ENCODE measurements at places on chromosomes 16 and 17.

DNA sequence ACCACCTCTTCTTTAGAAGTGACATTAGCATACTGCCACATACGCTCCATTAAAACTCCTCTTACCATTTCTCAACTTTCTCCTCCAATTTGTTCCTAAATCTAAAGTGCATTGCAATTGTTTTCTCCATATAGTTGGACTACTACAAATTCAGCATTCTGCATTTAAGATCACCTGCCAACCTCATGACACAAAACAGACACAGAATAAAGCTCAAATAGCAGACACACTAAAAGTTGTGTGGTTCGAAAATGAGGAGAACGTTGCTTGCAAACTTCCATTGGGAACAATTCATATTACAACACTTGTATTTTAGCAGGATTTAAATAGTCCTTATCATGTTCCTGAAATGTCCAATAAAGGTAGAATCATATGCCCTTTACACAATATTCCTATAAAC is 14.5 kb downstream of the ARHGAP17 start:
- DNase-seq: no peak

GRCh38 chr16:12210258-12210880 is 233.8 kb downstream of the SNX29 start:
- no peak for DNase-seq

DNA sequence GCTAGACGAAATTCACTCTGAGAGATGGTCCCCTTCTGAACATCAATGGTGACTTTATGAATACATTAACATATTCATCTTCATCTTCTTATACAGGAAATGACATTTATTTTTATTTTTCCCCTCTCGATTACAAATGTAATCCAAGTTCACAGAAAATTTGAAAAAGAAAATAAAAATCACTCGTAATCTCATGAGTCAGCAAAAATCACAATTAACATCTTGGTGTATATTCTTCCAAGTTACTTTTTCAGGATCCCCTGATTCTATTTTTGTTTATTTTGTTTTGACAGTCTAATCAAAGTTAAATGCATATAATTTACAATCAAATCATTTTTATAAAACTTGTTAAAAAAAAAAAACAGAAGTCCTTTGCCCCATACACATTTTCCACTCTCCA is 27.6 kb downstream of the C16orf87 start:
- no peak for DNase-seq

GRCh38 chr16:77457046-77457445 is 22.2 kb upstream of the ADAMTS18 start:
- DNase-seq: peak; percentile 49

DNA sequence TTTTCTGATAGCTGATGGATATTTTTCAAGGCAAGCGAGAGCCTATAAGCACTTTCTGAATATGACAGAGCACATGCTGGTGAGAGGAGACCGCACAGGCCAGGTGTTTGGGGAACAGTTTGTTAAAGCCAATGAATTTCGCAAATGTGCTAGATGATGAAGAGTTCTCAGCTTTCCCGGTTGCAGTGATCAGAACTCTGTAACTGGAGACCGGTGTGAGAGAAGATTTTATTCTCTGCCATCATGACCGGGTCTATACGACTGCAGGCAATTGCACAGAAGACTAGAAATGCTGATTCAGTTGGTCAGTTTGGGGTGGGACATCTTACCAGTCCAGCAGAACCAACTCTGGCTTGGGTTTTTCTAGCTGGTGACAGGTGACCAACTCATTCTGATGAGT is 25.4 kb downstream of the SMTNL2 start:
- no peak for DNase-seq

GRCh38 chr17:9811537-9811936 is 10.3 kb downstream of the GSG1L2 start:
- DNase-seq: no peak

DNA sequence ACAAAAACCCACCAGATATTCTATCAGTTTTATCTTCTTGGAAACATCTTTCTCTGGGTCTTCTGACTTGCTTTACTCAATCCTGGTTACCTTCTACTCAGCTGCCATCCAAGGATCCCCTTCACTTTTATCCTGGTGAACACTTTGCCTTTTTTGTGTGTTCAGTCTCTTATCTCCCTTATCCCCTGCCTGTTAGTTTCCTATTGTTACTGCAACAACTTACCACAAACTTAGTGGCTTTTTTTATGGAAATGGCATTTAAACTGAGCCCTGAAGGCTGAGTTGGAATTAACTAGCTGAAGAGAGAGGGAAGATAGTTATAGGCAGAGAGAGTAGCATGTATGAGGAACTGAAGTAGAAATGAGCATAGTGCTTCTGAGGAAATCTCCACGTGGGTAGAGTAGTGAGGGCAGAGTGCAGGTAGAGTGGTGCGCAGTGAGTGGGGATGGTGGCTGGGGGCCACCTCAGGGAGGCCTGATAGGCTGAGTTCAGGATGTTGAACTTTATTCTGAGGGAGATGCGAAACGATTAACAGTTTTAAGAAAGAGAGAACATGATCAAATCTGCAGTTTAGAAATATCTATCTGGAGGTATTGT is 26.3 kb downstream of the TANGO6 start:
- no peak for DNase-seq

DNA sequence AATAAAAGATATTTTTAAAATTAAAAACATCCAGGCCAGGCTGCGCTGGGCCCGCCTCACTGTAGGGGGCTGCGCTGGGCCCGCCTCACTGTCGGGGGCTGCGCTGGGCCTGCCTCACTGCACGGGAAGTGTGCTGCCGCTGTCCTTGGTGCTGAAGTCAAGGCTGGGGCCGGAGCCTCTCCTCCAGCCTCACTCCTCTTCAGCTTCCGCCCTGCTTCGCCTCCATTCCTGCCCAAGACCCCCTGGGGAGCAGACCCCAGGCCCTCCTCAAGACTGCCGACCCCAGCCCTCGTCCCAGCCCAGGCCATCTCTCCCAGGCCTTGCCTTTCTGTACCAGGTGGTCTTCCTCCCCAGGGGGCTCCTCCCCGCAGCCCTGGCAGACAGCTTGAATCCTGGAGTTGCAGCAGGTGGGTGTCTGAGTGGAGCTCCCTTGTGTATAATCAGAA is 26.2 kb downstream of the ENDOV start:
- DNase-seq: peak; percentile 97

DNA sequence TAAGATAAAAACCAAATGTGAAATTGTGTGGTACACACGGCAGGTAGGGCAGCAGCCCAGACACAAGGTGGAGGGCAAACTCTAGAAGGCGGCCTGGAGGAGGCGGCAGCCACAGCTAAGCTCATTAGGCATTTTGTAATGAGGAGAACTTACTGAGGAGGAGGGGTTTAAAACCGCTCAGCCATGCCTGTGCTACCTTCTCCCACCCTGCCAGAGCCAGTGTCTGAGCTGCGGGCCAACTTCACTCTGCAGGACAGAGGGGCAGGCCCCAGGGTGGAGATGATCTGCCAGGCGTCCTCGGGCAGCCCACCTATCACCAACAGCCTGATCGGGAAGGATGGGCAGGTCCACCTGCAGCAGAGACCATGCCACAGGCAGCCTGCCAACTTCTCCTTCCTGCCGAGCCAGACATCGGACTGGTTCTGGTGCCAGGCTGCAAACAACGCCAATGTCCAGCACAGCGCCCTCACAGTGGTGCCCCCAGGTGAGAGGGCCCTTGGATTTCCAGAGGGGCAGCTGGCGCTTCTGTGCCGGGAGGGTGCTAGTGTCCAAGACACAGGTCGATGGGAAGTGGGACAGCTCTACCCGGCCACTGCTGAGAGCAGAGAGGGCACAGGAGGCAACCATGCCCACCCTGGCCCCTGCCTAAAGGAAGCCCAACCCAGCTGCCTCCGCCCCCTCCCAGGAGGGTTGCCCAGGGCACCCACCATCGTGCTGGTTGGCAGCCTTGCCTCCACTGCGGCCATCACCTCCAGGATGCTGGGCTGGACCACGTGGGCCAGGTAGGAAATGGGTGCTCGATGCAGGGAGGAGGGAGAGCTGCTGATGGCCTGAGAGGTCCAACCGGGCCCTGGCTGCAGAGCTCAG is 4.3 kb upstream of the SYNGR2 start:
- DNase-seq: no peak

- no peak for DNase-seq
Observed at GRCh38 chr16:11177578-11178160, 78.3 kb downstream of the SOCS1 start.

GRCh38 chr16:17574256-17574655 is 103.5 kb upstream of the XYLT1 start:
- no peak for DNase-seq

DNA sequence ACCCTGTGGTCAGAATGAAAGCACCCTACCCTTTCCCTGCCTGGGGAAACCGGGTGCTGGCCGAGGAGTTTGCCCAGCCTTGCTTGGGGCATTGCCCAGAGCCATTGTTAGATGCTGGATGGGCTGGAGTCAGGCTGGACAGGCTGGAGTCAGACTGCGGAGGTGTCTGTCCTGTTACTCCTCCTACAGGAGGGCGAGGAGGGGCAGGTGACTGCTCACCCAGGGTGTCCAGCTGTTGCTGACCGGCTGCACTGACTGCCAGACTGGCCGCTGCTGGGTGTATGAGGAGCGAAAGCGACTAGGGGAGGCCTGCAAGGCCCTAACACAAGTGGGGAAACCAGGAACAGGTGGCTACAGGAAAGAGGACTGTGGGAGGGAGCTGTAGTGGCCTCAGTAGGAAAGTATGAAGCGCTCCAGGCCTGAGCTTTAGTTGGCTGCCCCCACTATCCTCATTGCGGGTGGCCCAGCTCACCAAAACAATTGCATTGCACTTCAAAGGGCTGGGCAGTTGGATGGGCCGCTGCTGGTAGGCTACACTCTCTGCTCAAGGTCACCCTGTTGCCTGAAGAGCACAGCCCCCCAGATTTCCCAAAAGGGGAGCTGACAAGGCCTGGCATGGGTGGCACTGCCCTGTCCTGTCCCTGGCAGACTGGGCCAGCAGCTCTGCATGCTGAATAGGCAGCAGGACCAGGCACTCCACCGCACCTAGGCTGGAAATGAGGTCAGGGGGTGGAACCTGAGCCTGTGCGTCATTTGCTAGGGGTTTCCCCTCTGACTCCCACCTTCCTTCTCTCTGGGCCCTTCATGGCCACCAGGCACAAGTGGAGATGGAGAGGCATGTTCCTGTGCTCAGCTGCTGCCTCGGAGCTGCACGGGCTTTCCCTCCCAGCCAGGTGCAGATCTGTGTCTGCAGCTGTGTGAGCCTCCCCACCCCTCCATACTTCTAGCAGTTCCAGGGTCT is 18.4 kb downstream of the LDHD start:
- no peak for DNase-seq

- DNase-seq: no peak
Observed at GRCh38 chr17:33082529-33083173, 91.0 kb downstream of the SPACA3 start.

DNA sequence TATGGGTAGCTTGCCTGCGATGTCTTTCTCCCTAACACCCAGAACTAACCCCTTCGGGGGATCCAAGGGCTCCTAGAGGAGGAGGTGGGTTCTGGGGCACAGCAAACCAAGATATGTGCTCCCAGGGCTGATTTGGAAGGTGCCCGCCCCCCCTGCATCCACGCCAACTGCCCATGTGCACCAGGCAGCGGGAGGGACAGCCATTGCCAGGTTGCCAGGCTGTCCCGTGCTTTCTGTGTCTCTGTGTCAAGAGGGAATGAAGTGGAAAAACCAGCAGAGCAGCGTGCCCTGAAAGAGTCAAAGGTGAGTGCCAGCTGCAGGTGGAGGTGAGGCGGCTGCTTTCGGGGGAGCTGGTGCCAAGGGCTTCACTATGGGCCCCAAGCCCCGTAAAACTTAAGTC is 6.4 kb downstream of the TEKT5 start:
- DNase-seq: no peak

DNA sequence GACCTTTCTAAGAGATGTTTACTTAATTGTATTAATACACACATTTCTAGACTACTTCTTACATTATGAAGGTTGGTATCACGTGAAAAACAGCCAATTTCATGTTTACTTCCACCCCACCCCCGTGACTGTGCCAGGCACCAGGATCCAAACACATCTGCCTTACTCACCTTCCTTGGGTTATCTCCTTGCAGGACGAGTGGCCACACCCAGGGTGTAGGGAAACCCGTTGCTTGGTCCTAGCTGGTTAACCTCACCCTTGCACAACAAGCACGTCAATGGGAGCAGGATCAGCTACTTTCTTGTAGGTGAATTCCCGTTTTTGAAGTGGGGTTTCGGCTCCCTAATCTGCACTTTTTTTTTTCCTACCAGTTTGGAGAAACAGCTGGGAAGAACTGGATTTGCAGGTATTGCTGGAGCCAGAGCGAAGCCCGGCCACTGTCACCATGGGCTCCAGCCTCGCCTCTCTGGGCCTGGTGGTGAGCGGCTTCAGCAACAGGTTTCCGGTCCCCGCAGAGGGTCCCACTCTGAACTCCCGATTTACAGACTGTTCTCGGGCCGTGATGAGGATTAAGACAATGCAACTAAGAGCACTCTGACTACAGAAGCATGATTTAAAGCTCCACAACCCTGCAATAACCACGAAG is 2.1 kb upstream of the UBB start:
- no peak for DNase-seq

DNA sequence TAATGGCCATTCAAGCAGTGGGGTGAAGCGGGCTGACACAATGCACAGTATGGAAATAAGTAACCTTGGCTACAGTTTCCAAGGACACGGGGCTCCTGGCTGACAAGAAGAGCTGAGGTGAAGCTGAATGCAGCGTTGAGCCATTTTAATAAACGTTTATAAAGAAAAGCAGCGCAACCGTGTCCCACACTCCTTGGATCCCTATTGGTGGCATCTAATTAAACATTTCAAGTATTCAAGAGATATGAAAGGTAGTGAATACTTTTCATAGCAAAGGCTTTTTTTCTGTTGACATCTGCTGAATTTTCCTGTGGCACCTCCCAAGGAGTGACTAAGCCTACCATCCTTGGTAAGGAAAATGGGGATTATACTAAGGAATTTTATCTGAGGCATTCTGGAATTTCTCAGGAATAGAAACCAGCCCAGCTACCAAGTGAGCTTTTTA is 26.5 kb downstream of the DUSP14 start:
- no peak for DNase-seq

DNA sequence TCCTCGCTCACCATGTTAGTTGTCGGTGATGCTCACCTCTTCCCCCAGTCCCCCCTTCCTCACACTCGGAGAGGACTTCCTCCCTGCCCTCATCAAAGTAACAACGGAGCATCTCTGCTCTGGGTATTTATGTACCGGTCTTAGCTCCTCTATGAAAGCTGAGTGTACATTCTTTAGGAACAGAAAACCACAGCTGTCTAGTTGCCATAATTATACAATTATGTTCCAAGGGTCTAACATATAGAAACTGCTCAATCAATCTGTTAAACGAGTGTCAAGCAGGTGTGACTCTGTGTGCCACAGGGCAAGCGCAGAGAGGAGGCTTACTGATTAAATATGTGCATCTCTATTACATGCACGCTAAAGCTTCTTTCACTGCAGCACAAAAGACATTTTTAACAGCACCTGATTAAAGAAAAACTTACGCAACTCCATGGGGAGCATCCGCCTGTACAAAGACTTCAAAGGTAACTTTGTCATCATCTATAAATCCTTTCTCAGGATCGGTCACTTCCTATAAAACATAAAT is 37.8 kb downstream of the LITAFD start:
- DNase-seq: no peak

GRCh38 chr17:57366558-57367351 is 110.4 kb downstream of the MSI2 start:
- DNase-seq: no peak
